ENCODE measurements at places on chromosomes 7 and 10. TPM values are rescaled to one million over a fixed set of nuclear protein-coding genes. Genes with fewer than 3 reads are reported as not detected.

VPS26A gene
- total RNA-seq = 44.9 TPM

VSIR gene
- 10.1 TPM for total RNA-seq

KEL gene
- total RNA-seq = not detected

NUTM2E gene
- not detected for total RNA-seq

OPN4 gene
- not detected for total RNA-seq

CFAP70 gene
- 0.44 TPM for total RNA-seq

PDE6C gene
- not detected for total RNA-seq

NPC1L1 gene
- total RNA-seq = under 0.01 TPM

ACSL5 gene
- 0.22 TPM for total RNA-seq

PNLIPRP2 gene
- not detected for total RNA-seq

SCART1 gene
- 4.2 TPM for total RNA-seq

LIPJ gene
- not detected for total RNA-seq

ANKRD26 gene
- 13.4 TPM for total RNA-seq

Measured in uterine smooth muscle cell (primary cell).